ENCODE measurements at places on chromosomes 11 and 22.

DNA sequence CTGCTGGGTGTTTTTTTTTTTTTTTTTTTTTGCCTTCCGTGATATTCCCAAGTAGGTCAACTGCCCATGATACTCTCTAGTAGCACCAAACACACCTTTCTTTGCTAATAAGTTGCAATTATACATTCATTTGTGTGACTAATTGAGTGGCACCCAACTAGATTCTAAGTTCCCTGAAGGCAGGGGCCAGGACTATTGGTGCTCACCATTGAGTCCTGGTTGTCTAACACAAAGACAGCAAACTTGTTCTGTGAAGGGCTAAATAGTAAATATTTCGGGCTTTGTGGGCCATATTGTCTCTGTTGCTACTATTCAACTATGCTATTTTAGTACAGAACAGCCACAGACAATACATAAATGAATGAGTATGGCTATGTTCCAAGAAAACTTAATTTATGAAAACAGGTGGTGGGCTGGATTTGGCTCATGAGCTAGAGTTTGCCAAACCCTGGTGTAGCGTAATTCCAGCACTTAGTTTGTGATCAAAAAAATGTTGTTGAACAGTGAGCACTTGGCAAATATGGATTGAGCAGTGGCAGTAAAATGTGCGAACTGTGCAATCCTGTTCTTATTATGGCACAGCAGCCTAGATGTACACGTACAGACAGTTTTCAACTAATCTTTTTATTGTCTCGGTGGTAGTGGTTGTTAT lies 11.3 kb downstream of the ENDOD1 start:
- DNase-seq: no peak

- no peak for DNase-seq
These were observed 9.0 kb upstream of the OR6M1 start for GRCh38 chr11:123815122-123815521.

DNA sequence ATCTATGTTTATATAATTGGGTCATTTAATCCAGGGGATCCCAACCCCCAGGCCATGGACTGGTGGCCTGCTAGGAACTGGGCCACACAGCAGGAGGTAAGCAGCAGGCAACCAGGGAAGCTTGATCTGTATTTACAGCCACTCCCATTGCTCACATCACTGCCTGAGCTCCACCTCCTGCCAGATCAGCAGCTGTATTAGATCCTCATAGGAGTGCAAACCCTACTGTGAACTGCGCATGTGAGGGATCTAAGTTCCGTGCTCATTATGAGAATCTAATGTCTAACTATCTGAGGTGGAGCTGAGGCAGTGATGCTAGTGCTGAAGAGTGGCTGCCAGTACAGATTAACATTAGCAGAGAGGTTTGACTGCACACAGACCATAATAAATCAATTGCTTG lies 32.8 kb downstream of the MS4A2 start:
- no peak for DNase-seq

DNA sequence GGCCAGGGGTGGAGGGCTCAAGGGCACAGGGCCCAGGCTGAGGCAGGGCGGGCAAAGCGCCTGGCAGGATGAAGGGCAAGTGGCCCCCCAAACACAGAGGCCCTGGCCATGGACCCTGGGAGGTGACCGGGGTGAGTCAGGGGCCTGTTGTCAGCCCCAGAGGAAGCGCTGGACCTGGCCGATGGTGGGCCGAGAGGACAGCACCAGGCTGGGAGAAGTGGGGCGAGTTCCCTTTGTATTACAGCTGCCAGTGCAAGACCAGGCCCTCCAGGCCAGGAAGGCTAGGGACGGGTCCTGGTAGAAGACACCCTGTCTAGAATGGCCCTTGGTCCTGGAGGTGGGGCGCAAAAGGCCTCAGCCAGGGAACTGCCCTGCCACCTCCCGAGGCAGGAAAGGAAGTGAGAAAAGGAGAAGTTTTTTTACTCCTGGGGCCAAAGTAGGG lies 12.8 kb downstream of the CXCR5 start:
- DNase-seq: no peak

DNA sequence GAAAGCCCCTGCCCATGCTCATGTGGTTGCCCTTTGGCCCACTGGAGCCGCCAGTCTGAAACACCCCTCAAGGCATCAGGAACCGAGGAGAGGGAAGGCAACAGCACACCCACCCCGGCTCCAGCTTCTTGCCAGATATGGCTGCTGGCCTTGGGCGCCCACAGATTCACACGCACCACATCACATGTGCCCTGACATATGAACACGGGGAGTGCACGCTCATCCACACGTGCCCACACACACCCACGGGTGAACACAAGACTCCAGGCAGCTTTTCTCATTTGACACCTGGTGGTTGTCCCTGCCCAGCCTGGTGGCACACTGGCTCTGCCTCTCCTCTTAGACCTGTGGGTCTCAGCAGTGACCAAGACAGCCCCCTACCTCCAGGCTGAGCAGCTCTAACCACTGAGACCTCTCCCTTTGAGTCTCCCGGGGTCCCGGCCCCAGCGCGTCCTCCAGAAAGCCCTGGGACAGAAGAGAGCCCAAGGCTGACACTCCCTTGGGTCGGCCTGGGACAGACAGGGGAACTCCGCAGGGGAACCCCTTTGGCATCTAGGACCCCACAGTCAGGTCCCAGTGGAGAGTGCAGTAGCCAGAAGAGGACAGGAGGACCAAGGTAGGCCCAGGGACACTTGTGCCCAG lies 2.7 kb upstream of the MAPK12 start:
- DNase-seq: no peak

- DNase-seq: no peak
These were observed 74.7 kb downstream of the ADAMTS15 start for GRCh38 chr11:130523166-130523565.

Measured in CD4-positive, alpha-beta T cell treated with Interleukin-21 for 1 hour (primary cell).